ENCODE measurements at places on chromosomes 1 and 21.
A peak's percentile ranks its signal among the peaks of the same experiment; 100 is the strongest.

DNA sequence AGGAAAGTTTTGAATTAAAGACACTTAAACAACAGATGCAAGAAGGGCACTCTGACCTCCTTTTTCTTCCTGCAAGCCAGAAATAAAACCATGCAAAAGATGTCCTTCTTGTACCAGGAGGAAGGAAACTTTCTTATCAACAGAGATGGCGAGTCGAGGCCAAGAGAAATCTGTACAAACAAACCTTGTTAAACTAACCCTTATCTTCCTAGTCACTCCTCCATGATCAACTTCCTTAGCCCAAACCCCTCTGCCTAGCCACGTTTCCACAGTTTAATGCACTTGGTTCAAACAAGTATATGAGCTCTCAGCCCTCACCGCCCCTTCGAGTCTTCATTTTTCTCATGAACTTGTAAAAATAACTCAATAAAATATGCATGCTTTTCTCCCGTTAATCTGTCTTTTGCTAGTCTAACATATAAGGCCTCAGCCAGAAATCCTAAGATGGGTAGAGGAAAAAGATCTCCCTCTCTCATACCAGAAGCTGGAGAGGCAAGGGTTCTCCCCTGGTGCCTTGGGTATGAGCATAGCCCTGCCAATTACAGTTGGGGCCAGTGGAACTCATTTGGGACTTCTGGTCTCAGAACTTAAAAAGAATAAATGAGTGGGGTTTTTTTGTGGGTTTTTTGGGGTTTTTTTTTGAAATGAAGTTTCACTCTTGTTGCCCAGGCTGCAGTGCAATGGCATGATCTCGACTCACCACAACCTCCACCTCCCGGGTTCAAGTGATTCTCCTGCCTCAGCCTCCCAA is 141.7 kb upstream of the SOD1 start:
- no peak for DNase-seq

GRCh38 chr21:43871487-43871886 is 6.5 kb downstream of the AGPAT3 start:
- no peak for DNase-seq

GRCh38 chr1:218498056-218498938 is 153.2 kb downstream of the TGFB2 start:
- no peak for DNase-seq

GRCh38 chr1:14841951-14842350 is 243.5 kb downstream of the KAZN start:
- DNase-seq, result no peak

DNA sequence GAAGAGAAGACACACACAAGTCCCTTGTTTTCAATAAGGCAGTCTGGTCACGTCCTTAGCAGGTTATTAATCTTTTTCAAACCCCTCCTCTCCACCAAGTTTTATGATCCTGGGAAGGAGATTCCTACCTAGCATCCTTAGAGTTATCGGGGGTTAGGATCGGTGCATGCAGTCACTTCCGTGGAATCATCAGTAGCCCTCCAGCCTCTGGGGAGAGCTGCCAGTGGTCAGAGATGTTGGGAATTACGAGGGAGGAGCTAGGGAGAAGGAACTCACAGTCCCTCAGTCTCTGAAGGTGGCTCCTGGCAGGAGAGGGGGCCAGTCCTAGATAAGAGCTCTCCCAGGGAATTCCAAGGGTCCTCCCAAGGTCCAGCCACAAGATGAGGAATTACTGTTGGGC is 57.7 kb upstream of the ATP5PO start:
- DNase-seq, result no peak

GRCh38 chr1:59639266-59639665 is 175.5 kb upstream of the HOOK1 start:
- no peak for DNase-seq

- DNase-seq, result peak; percentile 35
Measured at GRCh38 chr1:12594966-12595756, 22.8 kb downstream of the DHRS3 start.
